ENCODE measurements at places on chromosomes 12 and 14.

DNA sequence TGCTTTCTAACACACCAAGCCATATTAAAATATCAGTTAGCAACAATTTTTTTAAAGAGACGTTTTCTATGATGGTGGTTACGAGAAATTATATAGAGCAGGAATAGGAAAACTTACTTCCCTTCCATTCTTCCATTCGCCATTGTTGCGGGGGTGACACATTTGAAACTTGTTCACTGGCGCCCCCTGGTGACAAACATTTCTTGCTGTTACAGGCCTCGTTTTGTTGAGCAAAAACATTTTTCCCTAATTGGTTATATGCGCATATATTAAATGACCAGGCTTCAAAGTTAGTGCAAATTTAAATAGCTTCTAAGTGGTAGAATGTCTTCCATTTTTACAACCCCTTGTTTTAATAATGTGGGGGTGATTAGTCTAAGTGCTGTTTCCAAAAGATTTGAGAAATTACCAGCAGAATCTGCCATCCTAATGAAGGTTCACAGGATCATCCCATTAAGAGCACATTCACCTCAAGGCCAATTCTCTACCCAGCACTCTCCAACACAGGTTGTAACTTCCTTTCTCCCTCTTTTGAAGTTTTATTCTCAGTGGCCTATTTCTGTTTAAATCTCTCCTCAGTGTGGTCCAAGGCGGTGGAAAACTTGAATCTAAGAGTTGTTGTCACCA, 1124.7 kb downstream of the FLRT2 start:
- peak; percentile 87 for DNase-seq

- DNase-seq = no peak
Measured at GRCh38 chr12:118109088-118109487, 5.3 kb upstream of the VSIG10 start.

DNA sequence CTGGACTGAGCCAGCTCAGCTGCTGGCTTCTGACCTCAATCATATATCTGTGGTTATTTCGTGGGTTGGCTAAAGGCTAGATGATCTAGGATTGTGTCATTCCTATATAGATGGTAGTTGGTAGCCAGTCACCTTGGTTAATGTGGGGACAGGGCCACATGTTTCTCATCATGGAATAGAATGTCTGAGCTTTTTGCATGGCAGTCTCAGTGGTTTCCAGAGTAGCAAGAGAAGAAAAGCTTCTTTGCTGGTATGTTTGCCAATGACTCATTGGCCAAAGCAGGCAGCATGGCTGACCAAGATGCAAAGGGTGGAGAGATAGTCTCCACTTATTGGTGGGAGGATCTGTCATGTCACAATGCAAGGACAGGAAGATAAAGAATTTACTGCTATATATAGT, 746.4 kb upstream of the FLRT2 start:
- no peak for DNase-seq

DNA sequence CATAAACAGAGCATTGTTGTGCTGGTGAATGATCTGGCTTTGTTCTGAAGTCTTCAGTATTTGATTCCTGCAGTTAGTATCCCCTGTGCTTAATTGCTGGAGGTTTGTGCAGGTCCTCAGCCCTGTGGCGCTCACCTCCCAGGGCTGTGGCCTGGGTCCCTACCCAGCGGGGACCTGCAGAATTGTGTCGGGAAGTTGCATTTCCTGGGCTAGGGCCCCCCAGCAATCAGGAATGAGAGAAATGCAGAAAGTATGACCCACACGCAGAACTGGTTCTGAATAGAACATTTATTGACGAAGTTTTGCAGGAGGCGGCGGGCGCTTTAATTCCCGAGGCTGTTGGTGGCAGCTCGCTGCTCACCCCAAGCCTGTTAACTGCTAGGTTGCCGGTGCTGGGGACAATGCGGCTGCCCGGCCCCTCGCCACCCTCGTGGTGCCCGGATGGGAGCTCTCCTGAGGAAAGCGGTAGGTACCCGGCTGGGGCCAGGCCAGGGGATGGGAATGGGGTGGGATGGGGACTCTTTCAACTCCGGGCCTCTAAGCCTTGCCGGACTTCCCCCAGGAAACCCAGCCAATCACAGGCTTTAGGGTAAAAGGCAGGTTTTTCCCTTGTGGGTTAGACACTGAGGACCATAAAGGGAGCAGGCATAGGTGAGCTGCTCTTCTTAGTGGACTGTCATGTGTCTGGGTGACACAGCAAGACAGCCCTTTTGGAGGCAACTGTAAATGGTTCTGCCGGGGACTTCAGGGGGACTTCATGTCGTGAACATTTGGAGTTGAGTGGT, 11.6 kb downstream of the PLEKHG3 start:
- DNase-seq = no peak

DNA sequence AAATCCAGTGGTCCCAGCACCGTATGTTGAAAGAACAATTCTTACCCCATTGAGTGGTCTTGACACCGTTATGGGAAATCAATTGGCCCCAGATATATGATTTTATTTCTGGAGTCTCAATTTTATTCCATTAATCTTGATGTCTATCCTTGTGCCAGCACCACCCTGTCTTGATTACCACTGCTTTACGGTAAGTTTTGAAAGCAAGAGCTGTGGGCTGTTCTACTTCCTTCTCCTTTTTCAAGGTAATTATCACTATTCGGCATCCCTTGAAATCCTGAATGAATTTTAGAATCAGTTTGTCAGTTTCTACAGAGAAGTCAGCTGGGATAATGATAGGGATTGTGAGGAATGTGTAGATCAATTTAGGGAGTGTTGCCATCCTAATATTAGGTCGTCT, 160.8 kb upstream of the SFSWAP start:
- no peak for DNase-seq

DNA sequence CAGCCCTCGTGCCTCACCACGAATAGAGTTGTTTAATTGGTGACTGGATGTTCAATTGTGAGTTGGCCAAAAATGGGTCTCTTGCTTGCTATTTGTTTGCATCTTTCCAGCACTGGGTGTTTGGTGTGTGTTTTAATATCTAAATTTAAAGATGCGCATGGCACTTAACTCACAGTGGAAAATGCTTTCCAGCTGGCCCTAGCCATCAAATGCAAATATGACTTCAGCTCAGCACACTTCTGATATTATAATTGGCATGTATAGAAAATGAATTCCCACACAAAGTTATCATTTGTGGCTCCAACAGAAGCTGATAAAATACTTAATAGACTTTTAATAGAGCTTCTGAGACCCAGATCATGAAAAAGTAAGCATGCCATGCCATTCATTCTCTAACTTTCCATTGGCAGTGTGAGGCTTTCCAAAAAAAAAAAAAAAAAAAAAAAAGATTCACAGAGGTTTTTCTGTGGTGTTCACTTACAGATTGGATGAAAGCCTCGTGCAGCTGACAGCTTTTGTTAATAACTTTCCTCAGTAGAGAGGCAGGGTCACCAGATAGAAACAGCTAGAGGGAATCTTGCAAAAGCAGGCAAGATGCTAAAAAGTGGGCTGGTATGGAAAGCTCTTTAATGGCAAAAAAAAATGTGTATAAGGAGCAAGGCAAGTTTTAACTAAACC, 425.2 kb downstream of the GALC start:
- no peak for DNase-seq

DNA sequence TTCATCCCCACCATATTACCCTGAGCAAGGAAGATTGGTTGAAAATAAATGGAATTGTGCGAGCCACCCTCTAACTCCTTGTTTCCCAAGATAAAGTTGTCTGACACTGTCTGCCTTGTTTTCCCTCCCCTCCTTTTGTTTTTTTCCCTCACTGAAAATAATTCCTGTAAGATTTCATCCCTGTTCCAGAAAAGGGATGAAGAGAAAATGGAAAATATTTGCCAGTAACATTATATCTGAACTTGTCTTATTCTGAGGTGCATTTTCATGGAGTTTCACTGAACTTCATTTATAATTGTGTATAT, 17.3 kb downstream of the OR9K2 start:
- DNase-seq = no peak

DNA sequence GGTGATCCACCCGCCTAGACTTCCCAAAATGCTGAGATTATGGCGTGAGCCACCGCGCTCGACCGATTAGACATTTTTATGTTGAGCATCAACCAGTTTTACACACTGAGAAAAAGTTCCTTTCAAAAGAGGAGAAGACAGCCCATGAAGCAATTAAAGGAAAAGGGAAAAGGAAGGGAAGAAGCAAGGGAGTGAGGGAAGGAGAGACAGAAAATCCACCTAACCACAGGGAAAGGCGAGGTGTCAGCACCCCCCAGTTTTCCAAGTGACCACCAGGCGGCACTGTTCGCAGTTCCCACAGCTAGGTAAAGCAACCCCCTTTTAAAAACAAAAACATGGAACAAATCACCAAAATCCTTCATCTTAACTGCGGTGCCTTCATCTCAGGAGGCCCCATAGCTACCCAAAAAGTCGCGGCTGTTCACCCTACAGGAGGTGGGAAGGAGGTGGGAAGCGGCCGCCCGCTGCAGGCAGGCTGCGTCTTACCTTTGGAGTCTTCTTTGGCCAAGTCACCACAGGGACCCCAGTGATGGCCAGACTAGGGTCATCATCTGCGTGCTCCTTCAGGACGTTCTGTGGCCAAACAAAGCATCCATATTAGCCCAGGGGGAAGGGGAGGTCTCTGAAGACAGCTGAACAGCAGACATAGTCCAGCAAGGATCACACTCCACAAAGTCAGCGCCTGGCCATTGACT, 86.6 kb downstream of the KDM2B start:
- peak; percentile 80 for DNase-seq

DNA sequence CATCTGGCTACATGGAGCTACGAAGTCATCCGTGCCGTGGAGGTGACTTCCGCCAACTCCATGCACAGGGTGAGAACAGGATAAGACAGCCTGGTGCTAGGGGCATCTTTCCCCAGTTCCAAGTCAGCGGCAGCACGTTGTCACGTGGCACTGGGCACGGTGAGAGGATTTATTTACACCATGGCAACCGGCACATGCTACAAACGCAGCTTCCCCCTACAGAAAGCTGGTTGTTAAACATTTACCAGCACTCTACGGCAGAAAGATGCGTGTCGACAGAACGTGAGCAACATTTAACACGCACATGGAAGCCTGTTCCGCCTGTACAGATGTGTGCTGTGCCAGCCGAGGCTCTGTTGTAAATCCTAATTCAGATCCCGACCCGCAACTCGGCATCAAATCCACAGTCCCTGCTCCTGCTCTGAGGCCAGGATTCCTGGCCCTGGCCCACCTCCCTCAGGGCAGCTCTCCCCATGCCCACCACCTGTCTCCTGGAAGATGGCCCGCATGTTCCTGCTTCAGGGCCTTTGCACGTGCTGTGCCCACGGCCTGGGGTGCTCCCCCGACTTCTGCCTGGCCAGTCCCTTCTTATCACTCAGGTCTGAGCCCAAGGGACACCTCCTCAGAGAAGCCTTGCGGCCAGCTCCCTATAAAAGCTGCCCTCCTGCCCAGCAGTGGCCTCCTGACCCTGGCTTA, 114.1 kb downstream of the RFLNA start:
- no peak for DNase-seq

DNA sequence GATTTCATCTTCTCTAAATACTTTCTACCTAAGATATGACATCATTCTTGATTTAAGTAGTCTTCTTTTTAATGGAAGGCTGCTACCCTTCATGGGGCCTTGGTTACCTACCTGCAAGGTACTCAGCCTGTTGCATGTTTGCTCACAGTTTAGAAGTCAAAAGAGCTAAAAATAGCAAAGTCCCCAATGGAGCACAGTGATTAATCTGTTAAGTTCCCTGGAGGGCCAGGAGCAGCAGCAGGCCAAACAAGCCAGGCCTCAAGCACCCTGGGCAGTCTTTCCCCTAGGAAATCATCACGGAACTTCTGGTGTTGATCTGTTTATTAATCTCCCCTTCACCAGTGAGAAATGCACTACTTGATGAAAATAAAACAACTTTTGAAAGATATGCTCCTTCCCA, 24.0 kb upstream of the SLC8A3 start:
- DNase-seq = no peak

DNA sequence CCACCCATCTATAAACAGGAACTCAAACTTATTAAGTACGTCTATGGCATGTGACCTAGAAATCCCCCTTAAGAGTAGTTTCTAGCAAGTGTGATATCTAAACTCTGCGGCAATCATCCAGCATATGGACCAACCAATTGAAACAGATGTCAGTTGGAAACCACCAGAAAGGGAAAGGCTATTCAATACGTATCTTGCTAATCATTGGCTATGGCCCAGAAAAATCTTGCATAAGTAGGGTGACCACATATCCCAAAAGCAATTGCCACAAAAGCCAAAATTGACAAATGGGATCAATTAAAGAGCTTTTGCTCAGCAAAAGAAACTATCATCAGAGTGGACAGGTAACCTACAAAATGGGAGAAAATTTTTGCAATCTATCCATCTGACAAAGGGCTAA, 24.2 kb downstream of the SYNJ2BP start:
- DNase-seq = no peak

GRCh38 chr14:30658645-30659044, 36.5 kb downstream of the SCFD1 start:
- no peak for DNase-seq

- no peak for DNase-seq
Measured at GRCh38 chr14:105534586-105534985, 8.2 kb downstream of the TMEM121 start.

- DNase-seq = peak; percentile 81
Measured at GRCh38 chr12:54560374-54560858, 11.0 kb downstream of the PDE1B start.

GRCh38 chr12:58424735-58425392, 483.5 kb downstream of the ATP23 start:
- no peak for DNase-seq

- no peak for DNase-seq
Measured at GRCh38 chr12:85489194-85489593, 209.2 kb downstream of the ALX1 start.

GRCh38 chr12:67441736-67442346, 172.7 kb downstream of the CAND1 start:
- DNase-seq = peak; percentile 90

DNA sequence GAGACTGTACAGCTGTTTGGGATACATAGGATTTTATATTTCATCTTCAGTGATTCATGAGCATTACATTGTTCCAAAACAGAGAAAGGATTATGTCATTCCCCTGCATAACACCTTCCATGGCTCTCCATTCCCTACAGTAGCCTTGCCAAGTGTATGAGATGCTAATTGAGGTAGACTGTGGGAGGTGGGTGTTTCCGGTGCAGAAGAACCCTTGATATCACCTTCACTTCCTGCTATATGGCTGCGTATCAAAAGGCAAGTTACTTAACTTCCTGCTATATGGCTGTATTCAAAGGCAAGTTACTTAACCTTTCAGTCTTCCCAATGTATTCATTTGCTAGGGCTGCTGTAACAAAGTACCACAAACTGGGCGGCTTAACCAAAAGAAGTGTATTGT, 11.2 kb downstream of the FAR2 start:
- no peak for DNase-seq

- DNase-seq = no peak
Measured at GRCh38 chr12:19771858-19772257, 332.6 kb downstream of the AEBP2 start.

GRCh38 chr14:77041881-77042545, 13.5 kb upstream of the IRF2BPL start:
- DNase-seq = no peak

- DNase-seq = no peak
Measured at GRCh38 chr12:77521508-77522115, 309.1 kb upstream of the NAV3 start.

DNA sequence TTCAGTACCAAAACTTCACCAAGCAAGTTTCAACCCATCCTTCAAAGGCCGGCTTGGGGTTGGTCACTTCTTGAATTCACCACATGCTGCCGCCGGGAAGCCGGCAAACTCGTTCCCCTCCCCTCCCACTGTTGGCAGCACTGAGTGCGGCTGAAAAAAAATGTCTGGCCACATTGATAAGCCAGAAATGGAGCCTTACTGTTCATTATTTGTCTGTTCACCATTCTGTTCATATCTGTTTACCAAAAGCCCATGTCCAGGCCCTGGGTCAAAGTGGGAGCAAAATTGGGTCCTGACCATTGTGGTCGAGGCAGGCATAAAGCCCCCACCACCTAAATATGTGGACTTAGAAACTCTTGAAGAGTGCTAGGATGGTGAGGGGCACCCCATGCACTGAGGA, 7.3 kb upstream of the HSP90AA1 start:
- DNase-seq = no peak

All from glutamatergic neuron (in vitro differentiated cells).